CMK (cell line): ENCODE measurements at places on chromosomes 11 and 22.

GRCh38 chr11:10908215-10908951, 50.5 kb upstream of the ZBED5 start:
- no peak for DNase-seq

DNA sequence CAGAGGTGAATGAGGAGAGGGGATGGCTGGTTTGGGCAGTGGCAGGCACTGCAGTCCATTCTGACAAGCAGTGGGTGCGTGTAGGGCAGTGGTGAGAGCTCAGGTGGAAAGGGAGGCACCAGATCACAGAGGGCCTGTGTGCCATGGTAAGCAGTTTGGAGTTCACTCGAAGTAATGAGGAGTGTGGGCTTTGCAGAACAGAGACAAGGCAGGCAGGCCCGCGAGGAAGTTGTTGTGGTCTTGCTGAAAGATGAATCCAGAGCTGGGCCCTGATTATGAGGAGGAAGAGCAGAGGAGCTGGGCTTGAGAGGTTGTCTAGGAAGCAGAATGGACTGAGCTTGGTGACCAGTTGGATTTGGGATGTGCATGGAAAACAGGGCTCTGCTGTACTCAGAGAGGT, 1.6 kb upstream of the DNAJB13 start:
- no peak for DNase-seq

DNA sequence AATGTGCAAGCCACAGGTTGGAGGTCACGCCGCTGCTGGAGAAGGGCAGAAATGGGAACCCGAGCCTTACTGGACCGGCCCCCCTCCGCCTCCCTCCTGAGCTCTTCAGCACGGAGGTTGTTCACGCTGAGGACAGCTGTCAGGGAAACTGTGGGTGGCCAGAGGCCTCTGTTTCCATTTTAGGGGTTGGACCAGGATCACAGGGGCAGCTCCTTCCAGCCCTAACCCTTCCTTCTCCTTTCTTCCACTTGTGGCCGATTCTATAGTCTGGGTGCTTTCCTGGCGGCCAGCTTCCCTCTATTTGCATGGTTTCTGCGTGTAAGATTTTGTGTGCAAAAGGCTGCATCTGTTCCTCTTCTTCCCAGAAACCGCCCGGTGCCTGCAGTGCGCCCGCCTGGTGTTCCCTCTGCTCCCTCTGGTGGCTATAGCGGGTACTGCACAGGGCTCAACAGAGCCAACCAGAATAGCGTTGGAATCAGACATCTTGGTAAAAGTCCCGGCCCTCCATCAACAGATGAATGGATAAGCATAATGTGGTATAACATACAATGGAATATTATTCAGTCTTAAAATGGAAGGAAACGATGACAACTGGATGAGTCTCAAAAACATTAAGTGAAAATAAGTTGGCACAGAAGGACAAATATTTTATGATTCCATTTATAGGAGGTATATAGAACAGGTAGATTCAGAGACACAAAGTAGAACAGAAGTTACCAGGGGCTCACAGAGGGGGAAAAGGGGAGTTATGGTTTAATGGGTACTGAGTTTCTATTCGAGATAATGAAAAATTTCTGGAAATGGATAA, 8.4 kb upstream of the SLC22A8 start:
- DNase-seq, result peak; percentile 54

GRCh38 chr11:94034207-94034606, 13.1 kb downstream of the HEPHL1 start:
- no peak for DNase-seq

DNA sequence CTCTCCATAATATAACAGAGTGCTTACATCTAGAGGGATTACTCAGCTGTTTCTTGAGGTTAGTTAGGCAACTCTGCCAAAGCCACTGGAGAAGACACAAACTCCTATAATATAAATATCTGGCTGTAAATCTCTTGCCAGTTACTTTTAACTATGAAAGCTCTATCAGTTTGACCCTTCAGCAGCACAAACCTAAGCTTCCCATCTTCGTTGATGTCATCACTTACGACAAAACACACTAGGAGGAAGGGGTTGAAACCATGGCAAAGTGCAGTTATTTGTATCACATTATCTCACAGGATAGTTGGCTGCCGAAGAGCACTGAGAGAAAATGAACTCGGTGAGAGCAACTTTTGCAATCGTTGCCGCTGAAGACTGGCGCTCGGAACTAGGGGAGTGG, 922.1 kb downstream of the OPCML start:
- no peak for DNase-seq

DNA sequence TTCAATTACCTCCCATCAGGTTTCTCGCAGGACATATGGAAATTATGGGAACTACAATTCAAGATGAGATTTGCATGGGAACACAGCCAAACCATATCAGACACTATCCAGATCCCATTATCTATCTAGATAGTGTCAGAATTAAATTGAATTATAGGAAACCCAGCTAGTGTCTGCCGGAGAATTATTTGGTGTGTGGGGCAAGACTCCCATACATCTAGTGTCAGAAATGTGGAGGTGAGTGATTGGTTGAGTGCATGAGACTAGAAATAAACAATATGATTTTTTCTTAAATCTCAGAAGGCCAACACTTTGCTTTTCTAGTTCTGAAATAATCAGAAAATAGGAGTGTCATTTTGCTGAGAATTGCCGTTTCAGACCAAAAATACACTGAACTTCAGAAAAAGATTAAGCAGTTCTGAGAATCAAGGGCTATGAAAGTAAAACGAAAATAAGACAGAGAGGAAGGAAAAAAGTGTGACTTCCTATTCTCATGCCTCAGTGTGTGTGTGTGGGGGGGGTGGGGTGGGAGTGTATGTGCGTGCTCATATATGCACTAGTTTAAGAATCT, 21.3 kb downstream of the CASP12 start:
- DNase-seq, result no peak

- no peak for DNase-seq
Observed at GRCh38 chr22:42622061-42622710, 7.5 kb upstream of the POLDIP3 start.

DNA sequence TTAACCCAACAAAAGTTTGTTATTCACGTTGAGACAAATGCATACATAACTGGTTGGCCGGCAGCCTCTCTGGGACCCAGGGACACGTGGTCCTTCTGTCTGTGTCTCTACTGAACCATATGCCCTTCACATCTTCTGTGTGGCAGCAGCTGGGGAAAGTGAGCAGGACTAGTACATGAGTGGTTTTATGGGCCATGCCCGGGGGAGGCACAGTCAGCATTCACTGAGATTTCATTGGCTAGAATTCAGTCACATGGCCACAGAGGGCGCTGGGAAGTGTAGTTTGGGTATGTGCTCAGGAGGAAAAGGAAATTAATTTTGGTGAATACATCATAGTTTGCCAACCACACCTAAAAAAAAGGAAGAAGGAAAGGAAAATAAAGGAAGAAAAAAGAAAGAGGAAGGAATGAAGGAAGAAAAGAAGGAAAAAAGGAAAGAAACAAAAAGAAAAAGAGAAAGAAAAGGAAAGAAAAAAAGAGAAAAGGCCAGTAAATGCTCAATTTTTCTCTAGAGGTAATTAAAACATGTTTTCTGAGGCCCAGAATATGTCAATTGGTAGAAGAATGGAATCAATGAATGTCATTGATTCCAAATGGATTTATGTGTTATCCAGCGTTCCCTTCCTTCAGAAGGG, 55.9 kb upstream of the KIRREL3 start:
- DNase-seq, result no peak

DNA sequence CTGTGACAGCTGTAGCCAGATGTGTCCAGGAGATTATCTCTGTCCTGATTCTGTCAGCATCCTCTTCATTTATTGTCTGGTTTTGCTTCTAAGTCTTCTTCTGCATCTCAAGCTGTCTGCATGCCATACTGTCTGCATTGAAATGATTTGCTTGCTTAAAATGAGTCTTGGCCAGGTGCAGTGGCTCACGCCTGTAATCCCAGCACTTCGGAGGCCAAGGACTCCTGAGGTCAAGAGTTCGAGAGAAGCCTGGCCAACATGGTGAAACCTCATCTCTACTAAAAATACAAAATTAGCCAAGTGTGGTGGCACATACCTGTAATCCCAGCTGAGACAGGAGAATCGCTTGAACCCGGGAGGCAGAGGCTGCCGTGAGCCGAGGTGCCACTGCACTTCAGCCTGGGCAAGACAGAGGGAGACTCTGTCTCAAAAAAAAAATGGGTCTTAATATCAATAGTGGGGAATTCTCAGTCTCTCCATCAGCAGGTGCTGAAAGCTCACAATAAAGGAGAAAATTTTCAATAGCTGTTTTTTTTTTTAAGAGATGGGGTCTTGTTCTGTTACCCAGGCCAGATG, 39.2 kb upstream of the AMPD3 start:
- no peak for DNase-seq

DNA sequence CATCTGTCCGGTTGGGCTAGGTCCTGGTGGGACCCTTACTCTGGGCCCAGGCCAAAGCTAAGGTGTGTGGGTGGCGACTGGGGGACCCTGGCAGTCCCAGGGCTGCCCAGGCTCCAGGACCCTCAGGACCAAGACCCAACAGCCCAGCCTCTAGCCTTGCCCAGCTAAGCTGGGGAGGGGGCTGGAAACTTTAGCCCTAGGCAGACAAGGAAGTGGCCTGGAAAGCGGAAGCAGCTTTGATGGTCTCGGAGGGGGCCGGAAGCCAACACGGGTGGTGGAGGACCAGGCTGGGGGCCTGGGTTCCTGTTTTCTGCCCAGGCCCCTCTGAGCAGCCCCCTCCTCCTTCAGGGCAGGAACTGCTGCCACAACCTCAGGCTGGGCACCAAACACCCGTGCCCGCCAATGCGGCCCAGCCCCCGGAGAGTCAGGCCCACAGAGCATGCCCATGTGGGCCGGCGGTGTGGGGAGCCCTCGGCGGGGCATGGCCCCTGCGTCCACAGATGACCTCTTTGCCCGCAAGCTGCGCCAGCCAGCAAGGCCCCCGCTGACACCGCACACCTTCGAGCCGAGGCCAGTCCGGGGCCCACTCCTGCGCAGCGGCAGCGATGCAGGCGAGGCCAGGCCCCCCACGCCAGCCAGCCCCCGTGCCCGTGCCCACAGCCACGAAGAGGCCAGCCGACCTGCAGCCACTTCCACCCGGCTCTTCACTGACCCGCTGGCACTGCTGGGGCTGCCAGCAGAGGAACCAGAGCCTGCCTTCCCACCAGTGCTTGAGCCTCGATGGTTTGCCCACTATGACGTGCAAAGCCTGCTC, 2.8 kb downstream of the SIPA1 start:
- peak; percentile 90 for DNase-seq

- DNase-seq, result no peak
Observed at GRCh38 chr11:65069217-65069616, 10.9 kb upstream of the NAALADL1 start.

- no peak for DNase-seq
Observed at GRCh38 chr11:40315122-40315521, 1144.3 kb downstream of the LRRC4C start.

- DNase-seq, result no peak
Observed at GRCh38 chr11:110077831-110078325, 15.3 kb upstream of the ZC3H12C start.

DNA sequence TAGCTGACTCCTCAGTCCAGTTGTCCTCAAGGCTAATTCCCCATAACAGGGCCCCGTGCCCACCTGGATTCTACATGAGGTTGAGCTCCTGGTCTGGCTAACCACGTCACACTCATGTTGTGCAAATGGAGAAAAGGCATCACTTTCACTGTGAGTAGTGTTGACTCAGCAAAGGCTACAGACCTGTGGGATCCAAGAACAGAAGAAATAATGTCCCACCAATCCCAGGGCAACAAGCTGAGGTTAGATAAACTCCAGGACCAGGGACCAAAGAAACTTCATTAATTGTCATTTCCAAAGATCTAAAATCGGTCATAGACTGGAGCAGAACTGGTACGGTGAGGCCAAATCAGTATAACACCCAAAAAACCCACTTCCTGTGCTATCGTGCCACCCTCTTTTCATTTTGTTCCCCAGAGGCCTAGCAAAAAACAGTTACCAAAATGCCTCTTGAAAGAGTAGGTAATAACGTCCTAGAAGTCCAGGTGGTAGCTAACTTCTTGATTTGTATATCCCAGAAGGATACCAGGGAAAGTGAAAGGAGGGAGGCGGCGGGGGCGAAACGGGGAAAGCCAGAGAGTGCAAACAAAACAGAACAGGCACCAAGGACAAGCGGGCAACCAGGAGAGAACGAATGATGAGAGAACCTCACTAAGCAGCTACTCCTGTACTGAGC, 1.4 kb downstream of the PCSK7 start:
- no peak for DNase-seq

DNA sequence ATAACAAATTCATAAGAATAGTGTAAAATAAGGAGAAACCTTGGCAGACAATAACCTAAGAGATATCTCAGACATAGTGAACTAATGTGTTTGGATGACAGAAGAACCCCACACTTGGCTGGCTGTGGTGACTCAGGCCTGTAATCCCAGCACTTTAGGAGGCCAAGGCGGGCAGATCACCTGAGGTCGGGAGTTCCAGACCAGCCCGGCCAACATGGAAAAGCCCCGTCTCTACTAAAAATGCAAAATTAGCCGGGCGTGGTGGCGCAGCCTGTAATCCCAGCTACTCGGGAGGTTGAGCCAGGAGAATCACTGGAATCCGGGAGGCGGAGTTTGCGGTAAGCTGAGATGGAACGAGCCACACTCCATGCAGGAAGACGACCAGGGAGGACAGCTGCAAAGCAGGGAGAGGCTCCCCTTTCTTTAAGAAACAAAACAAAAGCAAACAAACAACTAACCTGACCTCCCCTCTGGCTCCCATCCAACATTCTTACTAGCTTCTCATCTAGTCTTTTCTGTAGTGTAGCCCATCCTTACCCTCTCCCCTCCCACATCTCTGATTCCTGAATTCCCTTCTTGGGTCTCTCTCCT, 84.2 kb downstream of the ZNF280B start:
- DNase-seq, result no peak

DNA sequence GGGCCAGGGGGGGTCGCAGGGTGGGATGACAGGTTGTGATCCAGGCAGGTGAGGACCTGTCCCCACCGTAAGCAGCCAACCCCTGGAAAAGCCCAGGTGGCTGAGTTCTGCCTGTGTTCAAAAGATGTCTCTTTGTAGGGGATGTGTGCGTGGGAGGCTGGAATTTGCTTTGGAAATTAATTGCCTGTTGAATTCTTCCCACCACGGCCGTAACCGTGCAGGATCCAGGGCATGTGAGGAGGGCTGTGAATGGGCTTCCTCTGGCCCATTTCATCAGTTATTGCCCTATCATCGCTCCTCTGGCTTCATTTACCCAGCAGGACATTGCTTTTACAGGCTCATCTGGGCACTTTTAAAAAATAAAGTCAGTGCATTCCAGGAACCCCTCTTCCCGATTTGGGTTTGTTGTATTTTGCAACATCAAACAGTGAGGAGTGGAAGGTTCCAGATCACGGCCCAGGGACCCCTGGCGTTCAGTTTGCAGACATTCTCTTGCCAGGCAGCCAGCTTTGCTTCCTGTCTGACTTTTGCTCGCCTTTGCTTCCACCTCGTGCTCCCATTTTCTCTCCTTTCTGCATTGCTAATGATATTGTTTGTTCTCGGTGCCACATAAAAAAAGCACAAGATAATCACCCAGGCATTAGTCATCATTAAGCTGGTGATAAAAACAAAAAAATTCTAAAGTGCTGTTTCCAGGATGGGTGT, 1306.6 kb downstream of the BRD1 start:
- no peak for DNase-seq

DNA sequence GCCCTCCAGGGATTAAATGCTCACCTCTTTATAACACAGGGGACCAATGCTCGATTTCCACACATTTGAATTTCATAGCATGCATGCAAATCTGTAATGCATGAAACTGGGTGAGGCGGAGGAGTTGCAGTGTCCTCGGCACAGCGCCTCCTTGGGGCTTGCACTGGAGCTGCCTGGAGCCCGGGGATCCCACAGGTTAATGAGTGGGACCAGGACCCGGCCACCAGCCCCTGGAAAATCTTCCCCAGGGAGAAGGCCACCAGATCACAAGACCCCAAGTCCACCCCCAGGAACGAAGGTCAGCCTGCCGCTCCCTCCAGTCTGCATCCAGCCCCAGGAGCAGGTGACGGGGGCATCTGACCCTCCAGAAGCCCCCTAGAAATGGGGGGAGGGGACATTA, 119.1 kb downstream of the MN1 start:
- DNase-seq, result no peak
